ENCODE measurements at places on chromosomes 11 and 22. TPM values are rescaled to one million over a fixed set of nuclear protein-coding genes. Genes with fewer than 3 reads are reported as not detected.

The OPCML gene
- total RNA-seq, result not detected

The APOBEC3G gene
- total RNA-seq, result 23.4 TPM

The SMDT1 gene
- total RNA-seq, result 88.2 TPM

The MYEOV gene
- 0.50 TPM for total RNA-seq

The YWHAH gene
- total RNA-seq, result 78.1 TPM

The C11orf21 gene
- 1.8 TPM for total RNA-seq

The CCDC89 gene
- not detected for total RNA-seq

The APOA4 gene
- not detected for total RNA-seq

The CASP4 gene
- total RNA-seq, result 64.1 TPM

The SNX32 gene
- 1.4 TPM for total RNA-seq

The OSBP2 gene
- total RNA-seq, result 1.3 TPM

The SPDYC gene
- total RNA-seq, result not detected

The PIH1D2 gene
- total RNA-seq, result 0.34 TPM

The ANO3 gene
- total RNA-seq, result not detected

The OR8A1 gene
- not detected for total RNA-seq

The PRAME gene
- 1.2 TPM for total RNA-seq

DNA sequence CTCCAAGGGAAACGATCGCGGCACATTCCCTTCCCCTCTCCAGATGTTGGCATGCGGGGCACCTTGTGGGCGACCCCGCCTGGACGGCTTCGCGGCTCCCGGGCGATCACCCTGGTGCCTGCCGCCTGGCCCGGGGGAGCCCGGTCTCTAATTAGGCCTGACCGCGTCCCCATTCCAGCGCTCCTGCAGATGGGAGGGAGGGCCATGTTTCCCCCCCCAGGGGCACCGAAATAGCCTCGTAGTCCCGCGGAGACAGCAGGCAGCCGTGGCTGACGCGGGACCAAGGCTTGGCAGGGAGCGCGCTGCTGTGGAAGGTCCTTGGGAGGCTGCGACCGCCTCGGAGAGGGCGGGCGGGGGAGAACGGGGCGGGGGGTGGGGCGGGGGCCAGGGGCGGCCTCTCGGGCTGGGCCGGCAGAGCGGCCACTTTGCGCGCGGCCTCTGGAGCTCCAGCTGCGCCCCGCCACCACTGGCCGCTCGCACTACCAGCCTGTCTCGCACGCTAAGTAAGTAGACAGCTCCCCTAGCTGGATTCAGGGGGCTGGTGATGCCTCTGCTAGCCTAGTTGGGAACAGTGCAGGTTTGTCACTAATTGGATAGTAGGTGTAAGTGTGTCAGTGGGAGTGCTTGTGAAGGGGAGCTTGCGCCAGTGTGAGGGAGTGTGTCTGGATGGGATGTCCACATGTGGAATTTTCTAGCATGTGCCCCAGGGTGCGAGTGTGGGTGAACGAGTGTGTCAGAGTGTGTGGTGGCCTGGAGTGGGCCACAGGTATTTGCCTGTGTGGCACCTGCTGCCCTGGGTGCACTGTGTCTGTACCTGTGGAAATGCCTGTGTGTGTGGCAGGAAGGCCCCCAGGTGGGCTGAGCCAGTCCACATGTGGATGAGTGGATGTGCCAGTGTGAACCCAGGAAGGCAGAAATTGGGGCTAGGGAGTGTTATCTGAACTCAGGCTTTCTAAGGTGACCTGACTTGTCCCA is at the start of gene INSC:
TSS of gene INSC (plus strand) at position 423 of the 975 bp plus-strand sequence. CDS start 34,252 bp downstream, outside the sequence.
- DNase-seq, result no peak

DNA sequence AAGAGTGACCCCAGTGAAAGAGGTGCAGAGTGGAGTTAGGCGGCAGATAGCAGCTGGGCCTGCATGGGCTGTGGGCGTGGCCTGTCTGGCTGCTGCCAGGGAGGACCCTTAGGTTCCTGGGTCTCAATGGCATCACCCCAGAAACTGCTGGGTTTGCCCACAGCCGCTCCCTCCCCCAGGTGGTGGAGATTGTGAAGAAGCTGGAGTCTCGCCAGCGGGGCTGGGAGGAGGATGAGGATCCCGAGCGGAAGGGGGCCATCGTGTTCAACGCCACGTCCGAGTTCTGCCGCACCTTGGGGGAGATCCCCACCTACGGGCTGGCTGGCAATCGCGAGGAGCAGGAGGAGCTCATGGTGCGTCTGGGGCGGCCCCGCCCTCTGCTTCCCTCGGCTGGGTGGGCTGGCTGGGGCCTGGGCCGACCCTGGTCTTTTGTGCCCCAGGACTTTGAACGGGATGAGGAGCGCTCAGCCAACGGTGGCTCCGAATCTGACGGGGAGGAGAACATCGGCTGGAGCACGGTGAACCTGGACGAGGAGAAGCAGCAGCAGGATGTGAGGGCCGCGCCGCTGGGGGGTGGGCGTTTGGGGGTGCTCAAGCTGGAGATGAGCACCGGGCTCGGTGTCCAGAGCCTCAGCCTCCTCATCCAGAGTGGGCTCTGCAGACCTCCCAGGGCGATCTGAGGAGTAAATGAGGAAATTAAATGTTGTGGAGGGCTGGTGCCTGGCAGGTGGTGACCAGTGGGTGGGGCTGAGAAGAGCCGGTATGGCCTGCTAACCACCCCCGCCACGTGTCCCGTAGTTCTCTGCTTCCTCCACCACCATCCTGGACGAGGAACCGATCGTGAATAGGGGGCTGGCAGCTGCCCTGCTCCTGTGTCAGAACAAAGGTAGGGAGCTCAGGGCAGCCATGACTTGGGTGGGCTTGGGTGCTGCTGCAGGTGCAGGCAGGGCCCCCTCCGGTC is 15.0 kb downstream of the SART1 start:
- DNase-seq, result no peak

DNA sequence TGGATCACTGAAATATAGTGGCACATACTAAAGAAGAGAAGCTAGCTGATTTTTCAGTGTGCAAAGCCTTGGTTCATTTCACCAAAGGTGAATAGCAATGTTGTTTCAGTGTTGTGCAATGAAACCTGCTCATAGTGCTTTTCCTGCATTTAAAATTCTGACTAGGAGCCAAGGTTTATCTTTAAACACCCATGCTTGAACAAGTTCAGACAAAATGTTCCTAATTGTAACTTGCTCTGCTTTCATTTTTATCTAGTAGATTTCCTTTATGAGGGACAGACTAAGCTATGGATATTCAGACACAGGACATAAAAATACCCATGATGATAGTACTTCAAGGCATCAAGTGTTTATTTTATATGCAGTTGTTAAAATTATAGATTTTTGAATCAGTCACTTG is 47.7 kb downstream of the BBOX1 start:
- DNase-seq, result no peak

GRCh38 chr11:83156996-83157593 is at the start of gene PCF11:
PCF11 (plus strand) TSS chr11:83157131; CDS start chr11:83157440, 309 bp downstream.
- no peak for DNase-seq

DNA sequence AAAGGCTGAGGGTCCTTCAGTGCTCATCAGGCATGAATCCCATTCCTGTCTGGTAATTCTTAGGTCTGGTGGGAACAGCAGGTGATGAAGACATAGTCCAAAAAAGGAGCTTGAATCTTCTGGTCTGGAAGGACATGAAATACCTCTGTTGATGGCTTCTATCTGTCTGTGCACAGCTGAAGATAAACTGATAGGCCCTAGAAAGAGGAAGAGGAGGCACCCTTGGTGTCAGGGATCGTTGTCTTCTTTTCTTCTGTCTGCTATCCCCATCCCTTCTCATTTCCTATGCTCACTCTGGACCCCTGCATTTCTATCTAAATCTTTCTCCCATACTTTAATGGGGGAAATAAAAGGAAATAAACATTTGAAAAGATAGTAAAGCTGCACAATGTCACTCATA is 9.4 kb downstream of the AGBL2 start:
- DNase-seq, result no peak

DNA sequence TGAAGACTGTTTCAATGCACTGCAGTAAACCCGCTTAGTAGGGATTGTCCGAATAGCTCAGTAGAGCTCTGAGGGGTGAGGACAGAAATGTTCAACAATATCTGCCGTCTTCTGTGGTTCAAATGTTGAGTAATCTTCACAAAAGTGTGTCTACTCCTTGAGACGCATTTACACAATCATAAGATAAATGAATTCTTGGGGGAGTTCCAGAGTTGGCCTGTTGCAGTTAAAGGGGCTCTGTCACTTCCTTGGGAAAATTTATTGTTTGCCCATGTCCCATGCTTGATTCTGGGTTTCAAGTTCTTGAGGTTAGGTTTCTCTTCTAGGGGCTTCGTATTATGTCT is 614 bp downstream of the ANO3 start:
- DNase-seq, result no peak

DNA sequence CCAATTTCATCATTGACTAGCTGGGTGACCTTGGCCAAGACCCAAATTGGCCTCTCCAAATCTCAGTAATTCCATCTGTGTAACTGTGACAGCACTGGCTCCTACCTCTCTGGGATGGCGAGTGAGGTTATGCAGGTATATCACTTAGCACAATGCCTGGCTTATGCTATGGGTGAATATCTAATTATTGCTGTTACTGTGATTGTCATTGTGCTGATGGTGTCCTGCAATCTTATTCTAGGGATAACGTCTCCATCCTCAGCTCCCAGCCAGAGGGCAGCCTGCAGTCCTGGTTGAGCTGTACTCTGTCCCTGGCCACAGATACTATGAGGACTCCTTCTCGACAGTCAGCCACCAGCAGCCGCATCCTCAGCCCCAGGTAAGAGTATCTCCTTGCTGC is 164.8 kb upstream of the SEZ6L start:
- no peak for DNase-seq

DNA sequence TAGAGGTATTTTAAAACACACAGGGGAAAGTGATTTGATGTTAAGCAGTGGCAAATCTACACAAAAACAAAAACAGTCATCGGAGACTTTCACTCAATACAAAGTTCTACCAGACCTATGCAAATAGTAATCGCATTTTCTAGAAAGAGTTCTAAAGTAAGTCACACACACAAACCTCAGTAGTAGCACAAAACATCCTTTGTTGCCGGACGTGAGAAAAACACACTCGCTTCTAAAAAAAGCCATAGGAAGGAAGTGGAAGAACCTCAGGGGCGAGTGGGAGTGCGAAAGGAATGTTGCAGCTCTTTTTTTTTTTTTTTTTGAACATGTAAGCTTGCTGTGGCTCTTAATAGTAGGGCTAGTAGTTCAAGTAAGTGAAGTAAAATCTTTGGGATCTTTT is 88.9 kb downstream of the MAML2 start:
- no peak for DNase-seq

GRCh38 chr11:70711095-70711910 is 313.0 kb downstream of the CTTN start:
- DNase-seq, result no peak

DNA sequence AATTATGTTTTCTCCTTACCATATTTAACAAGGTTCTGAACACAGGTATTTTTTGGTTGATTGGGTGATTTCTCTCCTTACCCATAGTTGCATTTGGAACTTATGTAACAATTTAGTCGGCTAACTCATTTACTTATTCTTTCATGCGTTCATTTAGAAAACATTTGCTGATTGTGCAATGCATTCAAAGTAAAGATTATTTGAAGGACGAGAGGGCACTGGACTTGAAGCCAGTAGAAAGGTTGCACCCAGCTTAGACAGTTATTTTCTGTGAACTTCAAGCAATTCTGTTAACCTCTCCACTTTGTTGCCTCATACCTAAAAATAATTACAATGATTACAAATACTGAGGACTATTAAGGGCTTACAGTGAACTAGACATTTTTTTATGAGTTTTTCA is 769.6 kb downstream of the LRRC4C start:
- no peak for DNase-seq

GRCh38 chr11:106523921-106524320 is 446.5 kb downstream of the AASDHPPT start:
- DNase-seq, result no peak

- DNase-seq, result no peak
Measured at GRCh38 chr11:829847-830294, 2.2 kb downstream of the CRACR2B start.

- no peak for DNase-seq
Measured at GRCh38 chr11:16191212-16191867, 165.0 kb downstream of the SOX6 start.

- DNase-seq, result no peak
Measured at GRCh38 chr11:7612661-7613393, 60.5 kb downstream of the CYB5R2 start.

DNA sequence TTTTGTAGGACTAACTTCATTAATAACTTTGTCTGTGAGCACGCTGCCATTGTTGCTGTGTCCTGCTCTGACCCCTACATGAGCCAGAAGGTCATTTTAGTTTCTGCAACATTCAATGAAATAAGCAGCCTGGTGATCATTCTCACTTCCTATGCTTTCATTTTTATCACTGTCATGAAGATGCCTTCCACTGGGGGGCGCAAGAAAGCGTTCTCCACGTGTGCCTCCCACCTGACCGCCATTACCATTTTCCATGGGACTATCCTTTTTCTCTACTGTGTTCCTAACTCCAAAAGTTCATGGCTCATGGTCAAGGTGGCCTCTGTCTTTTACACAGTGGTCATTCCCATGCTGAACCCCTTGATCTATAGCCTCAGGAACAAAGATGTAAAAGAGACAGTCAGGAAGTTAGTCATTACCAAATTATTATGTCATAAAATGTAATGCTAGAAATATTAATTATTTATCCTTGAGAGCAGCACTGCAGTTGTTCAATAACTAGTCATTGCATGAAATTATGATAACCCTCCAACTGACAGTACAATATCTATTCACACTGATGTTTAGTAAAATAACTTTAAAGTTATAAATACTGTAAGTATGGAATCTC is 46.4 kb upstream of the OR5D13 start:
- no peak for DNase-seq

GRCh38 chr11:123671534-123671933 is 17.1 kb upstream of the SCN3B start:
- DNase-seq, result no peak

GRCh38 chr11:119852741-119853140 is 123.7 kb upstream of the NECTIN1 start:
- no peak for DNase-seq

GRCh38 chr11:22677153-22677903 is 10.9 kb downstream of the GAS2 start:
- no peak for DNase-seq

DNA sequence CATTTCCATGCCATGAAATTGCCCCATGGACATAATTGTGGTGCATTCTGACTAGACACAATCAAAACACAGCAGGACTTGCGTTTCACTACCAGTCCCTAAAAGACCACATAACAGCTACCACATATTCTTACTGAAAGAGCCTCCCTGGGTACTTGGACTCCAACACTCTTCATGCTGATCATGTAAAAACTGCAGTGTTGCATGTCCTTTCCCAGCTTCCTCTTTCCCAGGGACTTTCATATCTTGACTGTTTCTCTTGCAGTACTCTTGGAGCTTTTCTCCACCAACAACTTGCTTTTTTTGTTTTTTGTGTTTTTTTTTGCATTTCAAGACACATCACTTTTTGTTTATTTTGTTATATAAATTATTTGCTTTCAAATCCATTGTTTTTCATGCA is 22.9 kb downstream of the MS4A6E start:
- DNase-seq, result no peak

Data from activated T-cell treated with anti-CD3 and anti-CD28 coated beads, Interleukin-2, amount 50 U/mL, for 4 hours (primary cell).